ENCODE measurements at places on chromosomes 2 and 18.

- DNase-seq: no peak
These were observed 215.6 kb upstream of the MAP2 start for GRCh38 chr2:209208211-209208610.

DNA sequence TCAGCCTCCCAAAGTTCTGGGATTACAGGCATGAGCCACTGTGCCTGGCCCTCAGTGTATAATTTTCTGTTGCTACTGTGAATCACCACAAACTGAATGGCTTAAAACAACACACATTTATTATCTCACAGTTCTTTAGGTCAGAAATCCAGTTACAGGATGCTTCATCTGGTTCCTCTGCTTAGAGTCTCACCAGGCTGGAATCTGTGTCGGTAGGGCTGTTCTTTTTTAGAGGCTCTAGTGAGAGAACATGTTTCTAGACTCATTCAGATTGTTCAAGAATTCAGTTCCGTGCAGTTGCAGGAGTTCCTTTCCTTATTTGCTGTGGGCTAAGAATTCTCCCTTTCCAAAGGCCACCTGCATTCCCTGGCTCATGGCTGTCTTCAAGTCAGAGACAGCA, 22.2 kb downstream of the CCDC121 start:
- DNase-seq: no peak

DNA sequence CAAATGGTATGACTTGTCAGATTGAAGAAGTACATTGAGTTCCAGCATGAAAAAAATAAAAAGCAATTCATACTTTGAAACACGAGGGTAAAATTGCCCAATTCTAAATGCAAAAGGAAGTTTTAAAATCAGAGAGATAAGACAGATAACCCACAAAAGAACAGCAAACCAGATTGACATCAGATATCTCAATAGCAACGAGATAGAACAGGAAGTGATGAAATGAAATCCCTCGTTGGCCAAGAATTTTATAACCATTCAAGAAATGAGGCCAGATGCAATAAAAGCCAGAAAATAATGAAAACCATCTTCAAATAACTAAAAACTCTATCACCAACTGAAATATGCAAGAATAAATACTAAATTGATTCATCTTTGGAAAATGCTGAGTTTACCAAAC, 172.8 kb downstream of the CD226 start:
- DNase-seq: no peak

DNA sequence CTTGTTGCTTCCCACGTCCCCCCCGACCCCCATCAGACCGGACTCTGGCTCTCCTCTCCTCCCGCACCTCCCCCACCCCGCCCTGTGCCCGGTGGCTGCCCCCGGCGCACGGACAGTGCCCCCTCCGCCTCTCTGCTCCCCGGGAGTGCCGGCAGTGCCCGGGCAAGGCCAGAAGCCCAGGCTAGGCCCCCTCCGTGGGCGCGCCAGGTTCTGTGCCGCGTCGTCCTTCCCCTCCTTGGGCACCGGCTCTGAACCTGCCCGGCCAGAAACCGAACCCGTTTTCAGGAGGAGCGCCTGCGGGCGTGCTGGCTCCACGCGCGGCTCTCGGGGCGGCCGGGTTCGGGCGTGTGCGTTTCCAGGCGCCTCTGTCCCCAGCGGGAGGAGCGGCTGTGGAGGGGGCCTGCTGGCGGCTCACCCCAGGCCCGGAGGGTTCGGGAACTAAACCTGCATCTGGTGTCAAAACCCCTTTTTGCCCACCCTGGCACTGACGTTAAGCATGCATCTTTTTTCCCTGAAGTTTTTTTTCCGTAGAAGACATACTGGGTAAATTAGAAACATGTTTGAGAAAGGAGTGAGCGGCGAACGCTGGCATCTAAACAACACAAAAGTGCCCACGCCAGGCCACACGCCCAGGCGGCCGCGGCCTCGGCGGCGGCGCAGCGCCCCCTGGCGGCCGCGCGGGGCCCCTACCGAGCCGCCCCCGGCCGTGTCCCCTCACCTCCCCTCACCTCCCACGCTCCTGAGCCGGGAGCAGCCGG, 123.9 kb upstream of the SLC1A4 start:
- DNase-seq: peak; percentile 36

GRCh38 chr2:181823405-181823804, 68.1 kb upstream of the ITPRID2 start:
- no peak for DNase-seq

DNA sequence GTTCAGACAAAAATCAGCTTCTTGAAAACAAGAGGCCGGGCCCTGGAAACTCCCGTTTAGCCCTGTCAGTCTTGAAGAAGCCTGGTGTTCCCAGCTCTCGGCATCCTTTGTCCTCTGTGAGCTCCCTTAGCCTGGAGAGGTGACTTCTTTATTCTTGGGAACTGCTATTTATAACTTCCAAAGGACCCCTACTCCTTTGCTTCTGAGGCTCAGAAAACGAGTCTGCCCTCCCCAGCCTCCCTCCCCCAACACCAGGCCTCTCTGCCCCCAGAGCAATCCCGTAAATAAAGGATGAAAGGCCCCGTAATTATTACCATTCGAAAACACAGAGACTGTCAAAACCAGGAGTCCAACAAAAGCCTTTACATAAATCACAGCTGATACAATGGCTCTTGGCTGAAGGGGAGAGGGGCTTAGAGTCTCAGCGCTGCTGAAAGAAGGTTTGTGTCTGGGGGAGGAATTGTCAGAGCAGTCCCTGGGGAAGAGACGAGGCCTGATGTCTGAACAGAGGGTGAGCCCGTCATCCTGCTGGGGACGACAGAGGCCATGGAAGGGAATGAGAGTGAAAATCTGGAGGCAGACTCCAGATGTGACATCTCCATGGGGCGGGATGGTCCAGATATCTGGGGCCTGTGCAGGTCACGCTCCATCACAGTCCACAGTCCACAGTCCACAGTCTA, 283.0 kb downstream of the MYCN start:
- DNase-seq: no peak

DNA sequence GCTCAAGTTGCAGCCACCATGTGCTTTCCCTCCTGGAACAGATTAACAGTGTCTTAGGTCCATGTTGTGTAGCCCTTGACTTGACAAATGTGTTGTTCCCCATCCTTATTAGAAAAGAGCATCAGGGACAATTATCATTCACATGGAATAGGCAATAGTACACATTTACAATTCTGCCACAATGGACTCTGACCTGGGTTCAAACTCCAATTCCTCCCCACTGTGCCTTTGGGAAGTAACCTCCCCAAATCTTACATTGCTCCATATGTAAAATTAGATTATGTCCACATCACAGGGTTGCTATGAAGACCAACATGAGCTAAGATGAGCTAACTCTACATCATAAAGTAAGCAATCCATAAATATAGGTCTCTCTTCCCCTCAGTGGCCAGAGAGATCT, 193.8 kb downstream of the NRP2 start:
- DNase-seq: no peak

GRCh38 chr2:45978302-45978859, 318.8 kb upstream of the EPAS1 start:
- no peak for DNase-seq

GRCh38 chr2:29578084-29578598, 343.2 kb downstream of the ALK start:
- DNase-seq: no peak

GRCh38 chr18:77366720-77367641, 117.3 kb downstream of the GALR1 start:
- no peak for DNase-seq

GRCh38 chr2:45178359-45178758, 169.1 kb upstream of the SIX2 start:
- DNase-seq: no peak

DNA sequence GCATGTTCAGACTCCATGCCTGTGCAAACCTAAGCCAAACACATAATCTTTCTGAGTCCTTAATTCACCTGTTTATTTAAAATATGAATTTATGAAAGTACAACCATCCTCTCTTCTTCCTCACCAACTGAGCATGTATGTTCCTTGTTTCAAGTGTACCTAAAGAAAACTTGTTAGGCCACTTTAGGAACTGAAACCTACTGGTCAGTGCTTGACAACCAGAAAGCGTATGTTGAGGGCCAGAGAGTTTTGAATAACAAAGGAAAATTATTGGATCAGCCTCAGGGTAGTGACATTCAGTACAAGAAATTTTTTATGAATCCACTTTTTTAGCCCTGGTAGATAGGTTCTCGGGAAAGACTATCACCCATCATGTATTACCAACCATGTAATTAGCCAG, 847.6 kb upstream of the CELF4 start:
- DNase-seq: no peak

GRCh38 chr2:240135706-240136012, 446 bp downstream of the COPS9 start:
- DNase-seq: no peak

DNA sequence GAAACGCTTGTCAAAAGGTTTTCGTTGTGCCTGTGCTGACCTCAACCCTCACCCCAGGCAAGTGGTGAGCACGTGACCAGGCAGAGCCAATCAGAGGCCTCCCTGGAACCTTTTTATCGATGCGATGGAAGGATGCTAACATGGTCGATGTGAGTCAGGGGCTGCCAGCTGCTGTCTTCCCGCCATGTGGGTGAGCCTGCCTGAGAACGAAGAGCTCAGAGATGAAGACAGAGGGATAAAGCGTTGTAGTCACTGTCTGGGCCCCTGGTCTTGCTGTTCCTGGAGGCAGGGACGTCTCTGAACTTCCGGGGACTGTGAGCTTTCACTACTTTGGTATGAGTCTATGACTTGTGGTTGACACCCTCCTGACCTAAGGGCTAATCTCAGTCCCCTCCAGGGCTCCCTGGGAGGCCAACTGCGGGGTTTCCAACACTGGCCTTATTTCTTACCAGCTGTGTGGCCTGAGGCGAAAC, 18.6 kb downstream of the DNMT3A start:
- peak; percentile 56 for DNase-seq

- no peak for DNase-seq
These were observed 46.6 kb downstream of the GBX2 start for GRCh38 chr2:236121546-236121945.

- DNase-seq: no peak
These were observed 1.1 kb downstream of the COLEC11 start for GRCh38 chr2:3595985-3596384.

DNA sequence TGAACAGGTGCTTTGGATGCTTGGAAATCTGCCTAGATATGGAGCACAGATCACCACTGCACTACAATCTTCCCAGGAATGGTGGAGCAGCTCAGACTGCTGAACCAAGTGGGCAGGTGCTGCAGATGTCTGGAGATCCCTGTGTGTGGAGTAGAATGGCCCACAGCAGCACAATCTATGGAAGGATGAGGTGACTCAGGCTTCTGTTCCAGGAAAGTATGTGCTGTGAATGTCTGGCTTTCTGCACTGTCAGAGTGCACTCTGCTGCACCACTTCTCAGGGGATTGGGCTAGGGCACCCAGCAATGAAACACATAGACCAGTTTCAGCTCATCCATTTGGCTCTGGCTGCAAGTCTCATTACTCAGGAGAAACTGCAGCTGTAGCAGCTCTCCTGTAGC, 865.4 kb upstream of the NXPH2 start:
- no peak for DNase-seq

- DNase-seq: no peak
These were observed 230.6 kb upstream of the LRATD1 start for GRCh38 chr2:14401873-14402272.

- no peak for DNase-seq
These were observed 172.3 kb downstream of the ARL6IP6 start for GRCh38 chr2:152890736-152891135.

DNA sequence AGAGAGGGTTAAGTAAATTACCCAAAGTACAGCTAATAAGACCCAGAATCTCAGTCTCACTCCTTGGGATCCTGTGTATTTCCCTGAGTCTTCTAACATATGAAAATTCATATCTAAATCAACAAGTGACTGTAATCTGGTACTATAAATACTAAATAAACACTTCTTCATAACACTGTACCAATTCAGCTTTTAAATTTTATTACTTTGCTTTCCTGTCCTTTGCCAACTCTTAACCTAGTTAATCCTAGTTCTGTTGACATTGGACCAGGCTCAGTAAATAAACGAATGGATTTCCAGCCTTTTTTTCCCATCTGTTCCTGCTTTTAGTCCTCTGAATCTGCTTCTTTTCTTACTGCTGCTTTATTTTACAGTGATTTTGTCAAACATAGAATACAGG, 13.8 kb downstream of the MRPL35 start:
- DNase-seq: no peak

GRCh38 chr2:128525653-128526052, 207.0 kb upstream of the HS6ST1 start:
- DNase-seq: no peak

DNA sequence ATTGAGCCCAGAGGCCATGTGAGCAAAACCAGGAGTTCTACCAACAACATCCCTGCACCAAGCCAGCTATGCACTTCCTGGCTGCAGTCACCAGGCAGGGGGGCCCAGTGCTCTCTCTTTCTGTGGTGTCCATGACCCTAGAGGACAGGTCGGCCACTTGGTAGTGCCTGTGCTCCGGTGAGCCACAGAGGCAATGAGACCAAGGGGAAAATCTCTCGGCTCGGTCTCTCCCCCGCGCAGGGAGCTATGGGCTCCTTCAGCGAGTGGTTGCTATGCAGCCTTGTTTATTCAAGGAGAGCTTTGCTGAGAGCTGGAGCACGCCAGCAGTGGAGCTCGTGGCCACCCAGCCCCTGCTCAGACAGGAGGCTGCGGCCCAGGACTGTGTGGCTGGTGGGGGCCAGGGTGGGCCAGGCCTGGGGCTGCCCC, at the start of gene TOGARAM2:
Gene TOGARAM2, plus strand, starts transcription at position 283 of the 426 bp plus-strand sequence. CDS start 13,537 bp downstream, outside the sequence.
- no peak for DNase-seq

- DNase-seq: no peak
These were observed 189.3 kb downstream of the LTBP1 start for GRCh38 chr2:33136056-33136455.

GRCh38 chr2:161041356-161041755, 118.9 kb upstream of the TANK start:
- DNase-seq: no peak

- no peak for DNase-seq
These were observed 426.7 kb upstream of the MYT1L start for GRCh38 chr2:2757764-2758163.

DNA sequence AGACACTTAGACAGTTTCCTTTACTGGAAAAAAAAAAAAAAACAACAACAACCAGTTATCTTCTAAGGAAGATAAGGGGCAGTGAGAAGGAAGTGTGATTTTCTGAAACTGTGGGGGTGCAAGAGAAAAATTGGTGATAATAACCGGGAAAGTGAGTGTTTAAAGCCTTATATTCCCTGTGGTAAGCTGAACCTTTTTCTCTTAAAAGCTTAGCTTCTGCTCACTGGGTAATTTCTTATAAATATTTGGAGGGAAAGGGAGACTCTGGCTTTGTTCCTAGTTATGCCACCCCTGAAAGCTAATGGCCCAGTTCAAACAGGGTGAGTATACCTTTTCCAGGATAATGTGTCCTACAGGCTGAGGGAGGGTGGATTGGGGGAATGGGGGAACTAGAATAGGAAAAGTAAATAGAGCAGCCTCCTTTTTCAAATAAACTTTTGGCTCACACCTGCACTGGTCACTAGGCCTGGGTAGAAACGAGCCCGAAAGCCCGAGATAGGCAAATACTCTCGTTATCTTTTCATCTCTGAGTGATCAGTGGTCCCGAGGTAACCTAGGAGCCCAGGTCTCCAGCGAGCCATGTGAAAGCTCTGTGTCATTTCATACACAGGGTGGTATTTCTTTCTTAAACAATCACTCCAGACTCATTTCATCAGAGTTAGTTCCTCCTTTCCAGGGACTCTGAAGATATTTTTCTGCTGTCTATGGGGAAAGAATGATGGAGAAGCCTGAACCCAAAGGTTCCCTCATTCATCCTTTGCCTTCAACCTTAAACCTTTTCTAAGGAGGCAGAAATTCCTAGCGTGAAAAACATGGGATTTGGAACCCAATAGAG, 15.5 kb upstream of the SRBD1 start:
- DNase-seq: no peak

- no peak for DNase-seq
These were observed 38.8 kb upstream of the CCBE1 start for GRCh38 chr18:59736061-59736460.

All from stimulated activated CD8-positive, alpha-beta memory T cell treated with anti-CD3 and anti-CD28 coated beads, Interleukin-2, amount 100 ng/mL, for 48 hours (primary cell).